GM10248 (cell line): ENCODE measurements at places on chromosomes 12 and 14.

- DNase-seq = no peak
Measured at GRCh38 chr12:104010606-104011169, 39.3 kb downstream of the GLT8D2 start.

DNA sequence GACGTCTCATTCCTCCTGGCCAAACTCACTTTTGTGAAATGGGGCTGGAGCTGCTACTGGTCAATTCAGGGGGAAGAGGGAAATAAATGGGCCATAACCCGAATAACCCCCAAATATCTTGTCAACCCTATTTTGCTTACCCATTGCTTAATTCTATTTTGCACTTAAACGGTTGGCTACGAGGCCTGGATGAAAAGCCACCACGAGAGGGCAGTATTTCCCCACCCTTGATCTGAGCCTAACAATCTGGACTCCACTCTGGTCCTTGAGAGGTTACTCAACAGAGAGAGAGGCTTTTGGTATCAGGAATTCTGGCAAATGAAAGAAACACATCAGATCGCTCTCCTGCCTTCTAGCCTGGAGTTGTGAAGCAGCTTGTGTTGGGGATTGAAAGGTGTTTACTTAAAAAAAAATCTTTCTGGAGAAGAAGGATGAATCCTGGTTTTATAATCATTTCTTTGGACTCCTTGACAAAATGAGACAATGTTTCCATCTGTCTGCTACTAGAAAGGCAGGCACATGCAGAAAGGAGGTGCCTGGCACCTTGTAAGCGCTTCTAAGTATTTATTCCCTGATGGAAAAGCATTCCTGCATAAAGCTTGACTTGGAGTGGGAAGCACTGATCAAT, 22.4 kb upstream of the FBXO21 start:
- DNase-seq = peak; percentile 78

GRCh38 chr14:85616386-85616885, 86.5 kb downstream of the FLRT2 start:
- no peak for DNase-seq

GRCh38 chr12:28460420-28461130, 270.3 kb downstream of the CCDC91 start:
- no peak for DNase-seq

GRCh38 chr12:28507033-28507432, 316.8 kb downstream of the CCDC91 start:
- DNase-seq = no peak

GRCh38 chr12:115249671-115250278, 565.8 kb upstream of the TBX3 start:
- no peak for DNase-seq

- DNase-seq = no peak
Measured at GRCh38 chr12:59833408-59833807, 237.6 kb downstream of the SLC16A7 start.
